Stimulated activated CD4-positive, alpha-beta T cell treated with anti-CD3 and anti-CD28 coated beads, TNF-alpha, amount 100 ng/mL, for 48 hours (primary cell): ENCODE measurements at places on chromosomes 3 and 15.

- DNase-seq = no peak
Measured at GRCh38 chr3:45832699-45833098, 9.2 kb downstream of the LZTFL1 start.

DNA sequence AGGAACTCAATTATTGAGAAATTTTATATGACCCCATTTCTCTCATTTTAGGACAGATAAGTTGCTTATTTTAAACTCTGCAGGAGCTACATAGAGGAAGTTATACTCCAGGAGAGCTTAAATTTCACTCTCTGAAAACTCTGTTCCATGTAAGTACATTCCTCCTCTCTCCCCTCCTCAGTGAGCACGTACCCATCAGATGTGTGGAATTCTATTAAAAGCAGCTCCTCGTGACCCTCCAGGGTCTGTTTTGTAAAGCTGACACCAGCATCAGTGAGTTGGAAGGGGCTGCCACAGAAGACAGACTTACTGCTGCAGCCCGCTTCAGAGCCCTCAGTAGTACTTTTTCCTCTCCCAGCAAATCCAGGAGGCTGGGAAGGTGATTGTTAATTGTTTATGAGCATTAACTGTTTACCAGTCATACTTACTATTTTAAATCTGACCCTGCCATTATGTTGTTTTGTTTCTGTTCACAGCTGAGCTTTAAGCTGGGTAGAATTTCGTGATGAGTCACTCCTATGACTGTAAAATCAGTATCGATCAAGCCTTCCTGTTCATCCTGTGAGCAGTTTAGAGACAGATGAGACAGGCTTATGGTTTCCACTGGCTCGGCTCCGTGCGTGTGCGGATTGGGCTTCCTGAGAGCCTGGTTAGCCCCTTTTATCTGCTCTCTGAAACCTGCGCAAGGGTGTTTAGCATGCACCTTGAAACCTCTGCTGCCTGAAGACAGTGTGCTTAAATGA is 20.4 kb downstream of the IGF1R start:
- DNase-seq = no peak

DNA sequence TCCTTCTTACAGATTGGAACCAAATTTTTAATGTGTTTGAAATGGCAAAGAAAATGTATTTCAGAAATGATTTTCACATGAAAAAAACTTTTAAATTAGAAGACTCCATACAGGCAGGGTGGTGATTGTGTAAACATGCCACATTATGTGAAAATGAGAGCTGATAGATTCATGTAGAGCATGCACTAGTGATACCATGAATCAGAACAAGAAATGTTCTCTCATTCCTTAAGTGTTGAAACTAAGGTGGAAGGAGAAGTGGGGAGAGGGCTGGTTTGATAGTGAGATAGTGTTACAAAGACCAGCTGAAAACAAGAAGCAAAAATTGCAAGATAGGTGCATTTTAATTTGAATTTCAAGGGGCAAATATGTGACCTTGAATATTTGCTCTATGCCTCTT is 100.3 kb downstream of the CCNL1 start:
- no peak for DNase-seq

DNA sequence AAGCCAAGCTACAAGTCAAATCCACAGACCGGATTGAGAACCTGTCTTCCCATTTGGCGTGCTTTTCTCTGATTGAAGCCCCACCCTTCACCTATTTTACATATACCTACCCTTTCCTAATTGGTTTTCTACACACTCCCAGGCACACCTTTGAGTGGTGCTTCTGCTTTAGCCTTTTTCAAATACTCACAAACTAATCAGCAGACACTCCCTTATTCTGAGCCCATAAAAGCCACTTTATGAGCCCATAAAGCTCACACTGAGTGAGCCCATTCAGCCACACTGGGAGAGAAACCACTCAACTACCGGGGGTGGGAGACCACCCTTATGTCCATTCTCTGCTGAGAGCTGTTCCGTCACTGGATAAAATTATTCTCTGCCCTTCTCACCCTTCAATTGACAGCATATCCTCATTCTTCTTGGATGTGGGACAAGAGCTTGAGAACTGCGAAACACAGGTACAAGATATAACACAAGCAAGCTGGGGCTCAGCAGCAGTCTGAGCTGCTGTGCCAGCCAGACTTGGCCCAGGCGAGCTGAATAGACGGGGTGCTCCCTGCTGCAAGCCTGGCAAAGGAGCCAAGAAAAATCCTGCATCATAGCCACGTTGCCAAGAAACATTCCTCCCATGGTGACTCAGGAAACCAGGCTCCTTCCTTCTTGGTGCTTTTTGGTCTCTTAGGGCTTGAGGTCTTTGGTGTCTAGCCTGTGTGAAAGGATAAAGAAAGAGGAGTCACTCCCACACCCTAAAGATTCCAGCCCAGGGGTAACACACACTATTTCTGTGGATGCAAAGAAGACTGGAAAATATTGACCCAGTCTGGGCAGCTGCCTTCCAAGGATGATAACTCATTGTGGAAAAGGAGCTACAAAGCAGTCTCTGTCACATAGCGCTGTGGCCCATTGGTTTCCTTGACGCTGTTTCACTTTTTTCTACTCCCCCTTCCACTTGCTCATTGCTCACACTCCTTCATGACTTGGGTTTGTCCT is 609.7 kb downstream of the MCTP2 start:
- DNase-seq = no peak

DNA sequence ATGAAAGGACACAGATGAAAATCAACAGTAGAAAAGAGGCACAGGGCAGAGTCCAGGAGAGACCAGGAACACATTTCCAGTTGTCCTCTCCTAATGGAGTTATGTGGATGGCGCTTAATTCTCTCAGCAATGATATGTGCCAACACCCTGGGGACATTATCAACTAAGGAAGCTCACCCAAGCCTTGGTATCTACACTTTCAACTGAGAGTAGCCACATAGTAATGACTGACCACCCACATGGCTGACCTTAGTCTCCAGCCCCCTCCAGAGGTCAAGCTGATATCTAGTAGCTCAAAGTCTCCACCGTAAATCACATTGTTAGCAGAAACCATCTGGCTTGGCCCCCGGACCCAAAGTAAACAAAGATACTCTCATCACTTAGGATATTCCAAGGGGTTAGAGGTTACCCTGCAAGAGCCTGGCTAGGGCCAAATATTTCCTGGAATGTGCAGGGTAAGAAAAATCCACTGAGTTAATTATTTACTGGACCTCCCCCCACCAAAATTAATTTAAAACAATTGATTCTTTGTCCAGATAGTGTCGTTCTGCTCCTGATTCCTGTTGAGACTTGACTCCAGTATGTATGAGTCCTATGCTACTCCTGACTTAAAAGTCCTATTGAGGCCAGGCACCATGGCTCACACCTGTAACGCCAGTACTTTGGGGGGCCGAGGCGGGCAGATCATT is 24.8 kb downstream of the GABRR3 start:
- DNase-seq = no peak

GRCh38 chr3:65020281-65021160 is 332.7 kb upstream of the ADAMTS9 start:
- DNase-seq = no peak

DNA sequence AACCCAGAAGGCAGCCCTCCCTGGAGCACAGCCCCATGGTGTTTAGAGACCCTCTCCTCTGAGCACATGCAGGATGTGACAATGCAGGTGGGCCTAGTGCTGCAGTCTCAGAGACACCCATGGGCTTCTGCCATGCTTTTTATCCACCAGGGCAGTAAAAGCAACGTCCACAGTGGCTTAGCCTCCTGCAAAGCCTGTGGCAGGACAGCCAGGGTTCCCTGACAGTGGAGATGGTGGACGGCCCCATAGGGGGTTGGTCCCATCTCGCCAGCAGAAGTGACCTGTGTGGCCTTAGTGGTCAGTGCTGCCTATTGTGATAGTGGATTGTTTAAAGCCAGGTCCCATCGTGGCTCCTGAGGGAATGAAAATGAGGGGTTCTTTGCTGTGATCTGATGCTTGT is 46.6 kb downstream of the APBA2 start:
- no peak for DNase-seq

GRCh38 chr3:187072511-187072910 is 66.8 kb downstream of the RPL39L start:
- DNase-seq = no peak

DNA sequence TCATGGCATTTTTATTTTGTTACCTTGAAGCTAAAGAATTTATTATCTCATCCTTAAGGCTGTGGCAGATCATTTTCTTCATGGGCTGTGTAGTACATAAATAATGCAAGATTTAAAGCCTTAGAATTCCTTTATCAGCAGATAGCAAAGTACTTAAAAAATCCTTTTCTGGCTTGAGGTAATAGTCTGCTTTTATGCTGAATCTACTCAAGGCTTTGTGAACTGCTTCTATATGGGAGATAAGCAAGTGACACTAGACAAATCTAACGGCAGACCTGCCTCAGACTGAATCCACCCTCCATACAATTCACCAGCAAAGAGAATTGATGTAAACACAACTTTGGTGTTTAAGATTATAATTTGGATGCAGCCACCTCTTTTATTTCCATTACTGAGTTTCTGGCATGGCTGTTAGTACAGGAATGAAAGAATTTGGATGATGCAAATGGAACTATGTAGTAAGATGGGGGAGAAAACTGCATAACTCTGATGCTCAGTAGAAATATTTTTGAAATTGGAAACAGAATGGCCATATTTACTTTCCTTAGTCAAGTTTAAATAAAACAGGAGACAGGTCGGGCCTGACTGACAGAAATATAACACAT is 1121.5 kb downstream of the NAALADL2 start:
- no peak for DNase-seq

GRCh38 chr15:63463793-63464192 is 40.6 kb upstream of the USP3 start:
- DNase-seq = no peak

DNA sequence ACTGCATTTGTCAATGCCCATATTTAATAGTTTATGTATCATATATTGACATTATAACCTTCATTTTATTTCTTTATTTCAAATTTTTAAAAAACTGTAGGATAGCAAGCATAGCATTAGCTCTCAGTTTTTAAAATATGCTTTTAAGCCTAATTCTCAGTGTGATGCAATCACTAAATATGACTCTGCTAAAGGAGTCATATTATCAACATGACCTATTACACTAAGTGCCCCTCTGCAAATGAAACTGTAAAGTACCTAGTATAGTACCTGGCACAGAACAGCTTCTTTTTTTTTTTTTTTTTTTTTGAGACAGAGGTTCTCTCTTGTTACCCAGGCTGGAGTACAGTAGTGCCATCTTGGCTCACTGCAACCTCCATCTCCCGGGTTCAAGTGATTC is 179.4 kb upstream of the CGNL1 start:
- no peak for DNase-seq

GRCh38 chr3:158847452-158847821 is 45.6 kb downstream of the MFSD1 start:
- DNase-seq = no peak

- DNase-seq = no peak
Measured at GRCh38 chr15:91849749-91850161, 3.8 kb upstream of the SLCO3A1 start.

DNA sequence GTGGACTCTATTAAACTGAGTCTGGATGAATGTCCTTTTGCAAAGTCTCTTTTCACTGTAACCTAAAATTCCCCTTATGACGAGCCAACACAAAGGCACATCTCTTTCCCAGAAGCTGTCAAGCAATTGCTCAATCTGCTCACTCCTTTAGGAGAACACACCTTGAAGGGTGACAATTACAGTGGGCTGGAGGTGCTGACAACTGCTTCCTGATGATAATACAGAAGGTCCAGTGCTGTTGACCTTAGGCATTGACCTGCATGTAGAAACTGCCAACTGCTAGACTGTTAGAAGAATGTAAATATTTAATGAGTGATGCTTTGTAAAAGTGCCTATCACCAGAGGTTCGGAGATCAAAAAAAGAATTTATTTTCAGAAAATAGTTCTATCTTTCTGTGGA is 757.7 kb downstream of the GRM7 start:
- no peak for DNase-seq

GRCh38 chr3:167895178-167895577 is 159.7 kb downstream of the SERPINI1 start:
- DNase-seq = no peak

GRCh38 chr15:39364721-39365120 is 216.2 kb upstream of the THBS1 start:
- no peak for DNase-seq

- DNase-seq = no peak
Measured at GRCh38 chr15:78194568-78194925, 39.8 kb downstream of the ACSBG1 start.

DNA sequence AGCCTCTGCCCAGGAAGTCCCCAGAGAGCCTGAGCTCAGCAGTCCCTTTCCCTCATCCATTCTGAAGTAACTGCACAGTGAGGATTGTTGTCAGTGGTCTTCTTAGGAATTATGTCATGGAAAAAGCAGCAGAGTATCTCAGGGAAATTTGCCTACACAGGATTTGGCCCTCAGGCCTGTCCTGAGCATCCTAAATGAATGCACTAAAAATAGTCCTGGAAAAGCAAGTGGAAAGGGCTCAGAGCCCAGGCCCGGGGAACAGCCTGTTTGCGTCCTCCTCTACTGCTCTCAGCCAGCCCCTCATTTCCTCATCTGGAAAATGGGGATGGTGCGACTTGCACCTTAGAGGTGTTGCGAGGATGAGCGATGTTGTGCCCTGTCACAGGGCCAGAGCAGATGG is 21.6 kb downstream of the LYSMD4 start:
- DNase-seq = no peak

GRCh38 chr3:66989860-66990696 is 8.0 kb upstream of the KBTBD8 start:
- DNase-seq = no peak

DNA sequence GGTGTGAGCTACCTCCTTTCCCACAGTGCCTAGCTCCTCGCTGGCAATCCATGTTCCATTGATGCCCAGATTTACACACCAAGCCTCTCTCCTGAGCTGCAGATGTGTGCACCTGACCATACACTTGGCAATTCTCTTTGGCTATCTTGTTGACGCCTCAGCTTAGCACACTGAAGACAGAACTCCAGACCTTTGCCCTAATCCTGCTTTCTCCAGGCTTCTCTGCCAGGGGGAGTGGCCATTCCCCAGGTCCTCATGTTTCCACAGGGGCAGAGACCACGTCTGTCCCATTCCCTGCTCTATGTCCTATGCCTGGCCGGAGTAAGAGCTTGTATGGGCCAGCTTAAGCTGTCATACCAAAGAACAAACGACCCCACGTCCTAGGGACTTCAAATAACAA is 30.2 kb upstream of the ALDH1L1 start:
- DNase-seq = no peak

GRCh38 chr15:65816441-65816840 is 24.3 kb upstream of the DENND4A start:
- no peak for DNase-seq

- DNase-seq = peak; percentile 42
Measured at GRCh38 chr3:32296251-32297204, 58.0 kb downstream of the CMTM8 start.
